ENCODE measurements at places on chromosomes 5 and 9. TPM values are rescaled to one million over a fixed set of nuclear protein-coding genes. Genes with fewer than 3 reads are reported as not detected.

Gene RORB
- total RNA-seq, result not detected

Gene AMBP
- not detected for total RNA-seq

Gene ECSCR
- not detected for total RNA-seq

Gene HACD4
- 13.4 TPM for total RNA-seq

DNA sequence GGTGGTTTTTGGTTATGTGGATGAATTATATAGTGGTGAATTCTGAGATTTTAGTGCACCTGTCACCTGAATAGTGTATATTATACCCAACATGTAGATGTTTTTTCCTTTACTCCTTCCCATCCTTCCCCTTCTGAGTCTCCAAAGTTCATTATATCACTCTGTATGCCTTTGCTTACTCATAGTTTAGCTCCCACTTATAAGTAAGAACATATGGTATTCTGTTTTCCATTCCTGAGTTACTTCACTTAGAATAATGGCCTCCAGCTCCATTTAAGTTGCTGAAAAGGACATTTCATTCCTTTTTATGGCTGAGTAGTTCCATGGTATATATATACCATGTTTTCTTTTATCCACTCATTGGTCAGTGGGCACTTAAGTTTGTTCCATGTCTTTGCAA is 161.6 kb upstream of the CD180 start:
- no peaks in the 10 kb centered on the region for H3K36me3 ChIP-seq
- no peaks in the 10 kb centered on the region for H3K27me3 ChIP-seq
